ENCODE measurements at places on chromosomes 6 and 20. TPM values are rescaled to one million over a fixed set of nuclear protein-coding genes. Genes with fewer than 3 reads are reported as not detected.
A peak's percentile ranks its signal among the peaks of the same experiment; 100 is the strongest.

The BACH2 gene
- 6.0 TPM for polyA plus RNA-seq

The VPS52 gene
- polyA plus RNA-seq, result 34.7 TPM

The TCF21 gene
- polyA plus RNA-seq, result 0.21 TPM

The CLPSL2 gene
- not detected for polyA plus RNA-seq

The C6orf58 gene
- 1.2 TPM for polyA plus RNA-seq

The LGSN gene
- polyA plus RNA-seq, result not detected

The RNF146 gene
- polyA plus RNA-seq, result 55.8 TPM

The GLP1R gene
- not detected for polyA plus RNA-seq

The GDAP1L1 gene
- polyA plus RNA-seq, result not detected

The PPIL6 gene
- 10.8 TPM for polyA plus RNA-seq

The PLAGL1 gene
- 303 TPM for polyA plus RNA-seq

The RSPH4A gene
- 0.74 TPM for polyA plus RNA-seq

The CPNE5 gene
- 24.7 TPM for polyA plus RNA-seq

The FAM209B gene
- not detected for polyA plus RNA-seq

The NEDD9 gene
- polyA plus RNA-seq, result 10.5 TPM

The TMEM244 gene
- polyA plus RNA-seq, result 0.33 TPM

DNA sequence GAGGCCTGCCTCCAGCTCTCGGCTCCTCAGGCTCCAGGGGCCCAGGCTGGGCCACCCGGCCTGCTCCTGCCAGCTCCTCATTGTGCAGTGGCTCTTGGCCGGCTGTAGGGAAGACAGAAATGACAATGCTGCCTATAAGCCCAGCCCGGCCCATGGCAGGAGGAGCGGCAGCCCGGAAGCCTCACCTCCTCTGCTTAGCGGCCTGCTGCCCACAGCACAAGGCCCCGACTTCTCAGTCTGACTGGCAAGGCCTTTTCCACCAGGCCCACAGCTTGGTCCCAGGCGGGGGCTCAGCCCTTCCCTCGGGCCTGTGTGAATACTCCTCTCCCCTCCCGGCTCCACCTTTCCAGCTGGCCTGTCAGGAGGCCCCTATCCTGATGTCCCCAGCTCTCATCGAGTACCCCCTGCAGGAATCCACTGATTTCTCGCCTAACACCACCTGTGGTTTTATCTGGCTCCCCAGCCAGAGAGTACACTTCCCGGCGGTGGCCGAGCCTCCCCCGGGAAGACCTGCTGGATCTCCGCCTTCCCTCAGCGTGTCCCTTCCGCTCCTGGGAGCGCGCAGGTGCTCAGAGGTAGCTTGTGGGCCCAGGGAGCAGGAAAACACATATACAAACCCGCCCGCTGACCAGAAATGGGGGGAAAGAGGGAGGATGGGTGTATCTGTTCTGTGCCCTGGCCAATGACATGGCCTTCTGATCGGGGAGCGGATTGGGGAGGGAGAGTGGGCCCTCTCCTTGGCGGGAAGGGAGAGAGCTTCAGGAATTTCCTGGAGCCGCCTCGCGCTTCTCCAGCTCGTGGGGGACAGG lies 963 bp downstream of the DDRGK1 start:
- no peak for DNase-seq

DNA sequence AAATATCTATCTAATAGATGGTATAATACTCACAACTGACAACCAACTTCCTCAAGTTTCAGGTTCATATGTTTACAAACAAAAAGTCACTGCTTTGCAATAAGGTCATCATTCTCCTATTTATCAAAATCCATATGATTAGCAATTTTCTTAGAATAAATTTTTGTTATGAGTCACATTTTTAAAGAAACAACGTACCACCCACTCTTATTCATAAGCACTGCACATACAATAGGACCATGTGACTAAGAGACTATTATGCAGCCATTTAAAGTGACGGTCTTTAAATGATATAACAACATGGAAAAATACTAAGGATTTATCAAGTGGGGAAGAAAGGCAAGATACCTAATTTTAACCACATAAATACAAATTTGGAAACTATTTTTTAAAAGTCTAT lies 40.0 kb downstream of the REPS1 start:
- no peak for DNase-seq

DNA sequence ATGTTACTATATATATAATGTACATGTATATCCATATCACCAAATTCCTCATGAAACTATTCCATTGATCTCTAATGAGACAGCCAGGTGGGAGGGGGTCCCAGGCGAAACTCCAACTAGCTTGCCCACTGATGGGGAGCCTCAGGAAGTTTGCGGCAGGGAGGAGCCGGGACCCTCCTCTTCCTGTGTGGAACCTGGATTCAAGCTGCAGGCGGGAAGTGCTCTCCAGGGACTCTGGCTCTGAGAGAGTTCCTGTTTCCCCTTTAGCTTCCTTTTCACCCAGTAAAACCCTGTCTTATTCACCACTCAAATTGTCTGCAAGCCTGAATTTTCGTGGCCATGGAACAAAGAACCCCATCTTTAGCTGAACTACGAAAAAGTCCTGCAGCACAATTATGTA lies 152.2 kb downstream of the OPN5 start:
- no peak for DNase-seq

GRCh38 chr6:31776485-31776988 lies 591 bp downstream of the VWA7 start:
- DNase-seq, result no peak

DNA sequence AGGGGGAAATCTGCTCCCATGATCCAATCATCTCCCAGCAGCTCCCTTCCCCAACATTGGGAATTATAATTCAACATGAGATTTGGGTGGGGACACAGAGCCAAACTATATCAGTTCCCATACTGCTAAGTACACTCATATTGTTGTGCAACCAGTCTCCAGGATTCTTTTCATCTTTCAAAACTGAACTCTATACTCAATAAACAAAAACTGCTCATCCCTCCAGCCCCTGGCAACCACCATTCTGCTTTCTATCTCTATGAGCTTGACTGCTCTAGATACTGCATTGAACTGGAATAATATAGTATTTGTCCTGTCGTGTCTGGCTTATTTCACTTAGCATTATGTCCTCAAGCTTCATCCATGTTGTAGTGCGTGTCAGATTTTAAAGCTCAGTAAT lies 42.9 kb downstream of the STX11 start:
- no peak for DNase-seq

DNA sequence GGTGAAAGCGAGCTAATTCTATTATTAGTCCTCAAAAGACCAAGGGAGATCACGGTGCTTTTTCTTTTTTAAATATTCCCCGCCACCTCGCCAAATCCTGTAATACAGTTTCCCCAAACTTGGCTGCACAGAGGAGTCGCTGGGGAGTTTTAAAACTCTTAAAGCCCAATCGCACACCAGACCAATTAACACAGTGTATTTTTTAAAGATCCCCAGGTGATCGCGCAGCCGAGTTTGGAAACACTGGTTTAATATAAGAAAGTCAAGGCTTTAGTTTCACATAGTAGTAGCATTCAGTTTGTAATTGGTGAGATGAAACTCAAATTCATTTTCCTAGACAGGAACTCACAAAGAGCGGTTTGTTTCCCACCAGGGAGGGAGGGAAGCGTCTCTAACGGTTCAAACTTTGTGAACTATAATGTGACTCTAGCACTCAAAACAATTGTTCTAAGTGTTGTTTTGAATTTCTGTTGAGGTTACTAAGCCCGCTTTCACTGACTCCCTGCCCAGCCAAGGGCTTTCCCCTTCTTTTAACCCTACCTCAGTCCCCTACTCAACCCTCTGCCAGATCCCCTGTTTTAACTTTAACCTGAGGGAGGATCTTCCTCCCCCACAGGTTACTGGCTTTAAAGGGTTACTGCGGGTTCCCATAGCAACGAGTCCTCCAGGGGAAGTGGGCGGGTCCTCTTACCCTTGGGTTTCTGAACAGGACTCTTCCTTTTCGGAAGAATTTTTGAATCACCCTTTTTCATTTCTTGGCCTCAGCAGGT lies 25.7 kb upstream of the BTBD3 start:
- peak; percentile 74 for DNase-seq

GRCh38 chr6:12656906-12657305 lies 59.7 kb upstream of the PHACTR1 start:
- no peak for DNase-seq

GRCh38 chr20:8255945-8256632 lies 124.0 kb downstream of the PLCB1 start:
- no peak for DNase-seq

- DNase-seq, result no peak
Measured at GRCh38 chr6:44701637-44702101, 314.2 kb downstream of the CDC5L start.

DNA sequence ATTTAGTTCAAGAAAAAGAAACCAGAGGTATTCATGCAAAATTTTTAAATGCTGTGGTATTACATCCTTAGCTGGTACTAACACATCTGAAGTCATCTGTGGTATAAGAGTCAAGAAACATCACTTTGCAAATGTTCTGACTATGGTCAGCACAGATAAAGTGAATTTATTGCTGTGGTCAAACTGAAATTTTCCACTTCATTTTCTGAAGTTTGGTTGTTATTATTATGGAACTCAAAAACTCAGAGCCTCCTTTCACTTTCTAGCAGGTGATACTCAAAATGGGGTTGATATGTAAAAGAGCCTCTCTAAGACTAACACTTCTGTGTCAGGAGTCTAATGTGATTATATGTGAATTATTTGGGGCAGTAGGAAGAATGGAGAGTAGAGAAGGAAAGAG lies 257.8 kb downstream of the RNGTT start:
- no peak for DNase-seq

- no peak for DNase-seq
Measured at GRCh38 chr20:50992733-50993457, 30.0 kb downstream of the KCNG1 start.

DNA sequence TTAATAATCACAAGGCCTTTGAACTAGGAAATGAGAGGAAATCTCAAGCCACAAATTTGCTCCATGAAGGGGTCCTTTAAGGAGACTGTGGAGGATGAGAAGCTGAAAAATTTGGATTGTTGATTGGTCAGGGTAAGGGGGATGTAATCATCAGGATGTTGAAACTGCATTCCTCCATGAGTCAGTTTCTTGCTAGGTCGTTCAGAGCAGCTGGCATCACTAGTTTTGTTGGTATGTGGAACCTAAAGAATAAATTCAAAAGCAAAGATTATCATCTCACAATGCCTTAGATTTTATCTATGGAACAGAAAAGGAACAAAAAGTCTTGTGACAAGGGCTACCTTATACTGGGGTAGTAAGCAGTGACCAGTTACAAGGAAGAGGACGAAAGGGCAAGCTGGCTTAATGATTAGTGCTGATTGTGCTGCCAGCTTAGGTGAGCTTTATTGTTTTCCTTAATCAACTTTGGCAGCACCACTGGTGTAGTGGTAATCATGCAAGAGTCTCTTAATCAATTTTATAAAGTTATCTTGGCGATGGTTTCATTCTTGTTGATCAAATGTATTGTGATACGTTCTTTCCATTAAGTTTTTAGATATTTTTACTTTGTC lies 36.6 kb downstream of the CRISP2 start:
- no peak for DNase-seq

- DNase-seq, result no peak
Measured at GRCh38 chr6:28758046-28758817, 165.6 kb downstream of the TRIM27 start.

GRCh38 chr6:45737331-45738056 lies 278.2 kb downstream of the CLIC5 start:
- DNase-seq, result no peak

- DNase-seq, result no peak
Measured at GRCh38 chr6:28208111-28208659, 16.9 kb upstream of the ZSCAN9 start.

DNA sequence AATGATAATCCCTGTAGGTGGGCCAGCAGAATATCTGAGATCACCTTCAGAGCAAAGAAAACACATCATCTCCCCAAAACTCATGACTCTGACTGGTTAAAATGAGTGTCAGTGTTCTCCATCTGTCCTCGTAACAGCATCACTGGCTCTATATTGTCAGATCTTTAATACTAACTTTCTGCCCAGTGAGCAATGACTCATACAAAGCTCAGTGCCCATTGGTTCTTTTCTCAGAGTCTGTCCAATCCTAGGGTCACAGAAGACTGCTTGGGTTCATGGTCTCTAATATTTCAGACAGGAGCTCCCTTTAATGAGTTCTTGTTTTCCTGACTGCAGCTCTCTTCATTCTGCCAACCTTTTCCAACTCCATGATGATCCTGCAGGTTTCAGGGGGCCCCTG lies 36.4 kb downstream of the HLA-DPB1 start:
- peak; percentile 41 for DNase-seq

GRCh38 chr6:25902071-25902470 lies 28.0 kb upstream of the SLC17A3 start:
- no peak for DNase-seq

DNA sequence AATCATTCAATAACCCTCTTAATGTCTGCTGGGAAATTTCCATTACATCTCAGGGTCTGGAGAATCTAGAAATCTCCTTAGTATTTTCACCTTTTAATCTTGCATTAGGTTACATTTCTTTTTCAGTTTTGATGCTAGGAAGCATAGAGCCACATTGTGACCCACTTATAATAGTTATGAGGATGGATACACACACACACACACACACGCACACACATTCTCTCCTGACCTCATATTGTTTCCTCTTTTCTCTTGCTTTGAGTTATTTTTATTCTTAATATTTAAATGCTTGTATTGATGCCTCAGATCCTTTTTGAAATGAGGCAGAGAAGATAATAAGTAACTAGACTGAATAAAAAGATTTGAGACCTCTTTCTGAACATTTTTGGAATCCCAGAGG lies 128.4 kb downstream of the KLHL32 start:
- DNase-seq, result no peak

DNA sequence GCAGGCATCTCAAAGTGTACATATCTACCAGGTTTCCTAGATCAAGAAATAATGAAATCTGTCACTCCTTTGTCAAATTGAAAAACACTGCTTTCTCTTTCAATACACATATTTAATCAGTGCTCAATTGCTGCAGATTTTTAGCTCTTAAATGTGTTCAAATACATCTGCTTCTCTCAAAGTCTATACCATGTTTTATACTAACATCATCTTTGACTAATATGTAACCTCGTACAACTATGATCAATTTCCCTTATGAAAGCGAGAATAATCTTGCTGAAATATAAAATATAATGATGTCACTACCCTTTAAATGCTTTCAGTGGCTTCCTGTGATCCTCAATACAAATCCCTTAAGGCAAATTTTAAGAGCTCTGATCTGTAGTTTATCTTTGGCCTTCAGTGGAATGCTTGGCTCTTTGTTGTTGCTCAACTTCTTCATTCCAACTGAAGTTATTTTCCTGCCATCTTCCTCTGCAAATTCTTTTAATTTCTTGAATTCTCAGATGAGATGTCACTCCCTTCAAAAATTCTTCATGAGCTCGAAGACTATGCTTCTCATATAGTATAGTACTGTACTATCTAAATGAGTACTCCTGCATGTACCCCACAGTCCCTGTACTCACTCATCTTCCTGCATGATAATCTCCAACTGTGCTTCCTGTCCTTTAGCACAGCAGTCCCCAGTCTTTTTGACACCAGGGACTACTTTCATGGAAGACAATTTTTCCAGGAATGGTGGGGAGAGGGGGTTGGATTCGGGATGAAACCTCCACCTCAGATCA lies 545.1 kb upstream of the GJE1 start:
- DNase-seq, result no peak

DNA sequence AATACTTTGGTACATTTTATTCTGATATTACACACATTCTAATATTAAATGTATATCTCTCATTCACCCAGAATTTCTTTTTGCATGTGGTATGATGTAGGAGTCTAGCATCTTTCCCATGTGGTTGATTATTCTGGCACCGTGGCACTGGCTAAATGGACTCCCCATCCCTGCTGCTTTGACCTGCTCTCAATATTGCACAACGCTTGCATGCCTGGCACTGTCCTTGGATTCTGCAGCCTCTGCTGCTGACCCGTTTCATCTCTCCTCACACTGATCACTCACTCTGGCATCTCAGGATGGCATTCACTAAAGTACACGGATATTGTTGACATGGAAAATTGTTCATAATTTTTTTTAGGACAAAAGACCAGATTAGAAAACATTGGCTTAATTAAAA lies 11.5 kb upstream of the DACT2 start:
- no peak for DNase-seq

GRCh38 chr20:49559411-49560081 lies 8.4 kb downstream of the PTGIS start:
- DNase-seq, result no peak
